Stimulated activated CD8-positive, alpha-beta memory T cell treated with anti-CD3 and anti-CD28 coated beads, Interleukin-2, amount 100 ng/mL, for 1 hour (primary cell): ENCODE measurements at places on chromosomes 1 and 21.

- DNase-seq: no peak
These were observed 51.3 kb downstream of the SSBP3 start for GRCh38 chr1:54354899-54355298.

GRCh38 chr1:214833178-214833756 lies 230.3 kb downstream of the CENPF start:
- no peak for DNase-seq

GRCh38 chr1:188514917-188515316 lies 1686.2 kb downstream of the PLA2G4A start:
- DNase-seq: no peak

DNA sequence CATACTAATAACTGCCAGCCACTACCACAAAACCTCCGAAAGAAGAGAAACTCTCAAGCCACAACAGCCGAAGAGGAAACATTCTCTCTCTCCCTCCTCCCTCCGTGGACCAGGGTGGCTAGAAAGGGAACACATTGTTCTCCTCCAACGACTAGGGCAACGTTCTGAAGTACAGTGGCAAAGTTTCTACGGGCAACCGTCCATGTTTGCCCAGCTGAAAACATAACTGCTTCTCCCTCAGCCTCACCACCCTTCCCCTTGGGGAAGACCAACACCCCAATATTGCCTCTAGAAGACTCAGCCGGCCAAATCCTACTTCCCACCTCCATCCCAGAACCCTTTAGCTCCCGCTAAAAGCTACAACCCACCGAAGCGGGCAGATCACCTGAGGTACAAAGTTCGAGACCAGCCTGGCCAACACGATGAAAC lies 2.0 kb downstream of the GLUL start:
- DNase-seq: no peak

GRCh38 chr1:113958691-113959090 lies 20.6 kb upstream of the OLFML3 start:
- no peak for DNase-seq

DNA sequence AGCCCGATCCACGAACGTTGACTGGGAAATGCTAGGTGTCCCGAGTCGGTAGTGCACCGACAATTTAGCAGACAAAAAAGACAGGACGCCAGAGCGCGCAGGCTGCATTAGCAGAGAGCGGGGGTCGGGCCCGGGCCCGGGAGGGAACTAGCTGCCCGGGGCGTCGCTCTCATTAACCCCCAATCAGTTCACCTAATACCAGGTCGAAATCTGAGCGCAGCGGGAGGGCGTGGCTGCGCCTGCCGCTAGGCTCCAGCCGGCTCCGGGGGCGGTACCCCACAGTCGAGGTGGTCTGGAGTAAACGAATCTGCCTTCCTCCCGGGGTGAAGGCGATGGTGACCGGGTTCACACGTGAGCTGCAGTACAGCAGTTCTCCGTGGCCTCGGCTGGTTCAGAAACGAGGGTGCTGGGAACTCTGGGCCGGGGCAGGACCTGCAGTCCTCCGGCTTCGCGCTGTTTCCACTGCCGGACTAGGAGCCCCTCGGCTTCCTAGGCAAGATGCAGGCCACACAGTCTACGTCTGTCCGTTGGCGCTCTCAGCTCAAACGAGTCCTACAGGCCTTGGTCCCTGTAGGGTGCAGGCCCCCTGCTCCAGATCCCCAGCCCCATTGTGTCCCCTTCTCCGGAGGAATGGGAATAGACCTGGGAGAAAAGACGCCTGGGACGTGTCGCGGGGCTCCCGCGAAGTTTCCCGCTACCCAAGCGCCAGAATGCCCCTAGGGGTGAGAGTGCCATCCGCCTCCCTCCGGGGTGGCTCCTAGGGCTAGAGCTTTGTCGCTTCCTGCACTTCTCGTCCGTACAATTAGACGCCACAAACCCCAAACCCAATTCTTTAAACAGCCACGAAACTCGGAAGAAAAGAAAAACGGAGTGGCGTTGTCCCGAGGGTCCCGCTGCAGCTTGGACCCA lies 2.0 kb downstream of the GFI1 start:
- DNase-seq: peak; percentile 44

GRCh38 chr1:203038891-203039608 lies 12.8 kb downstream of the PPFIA4 start:
- DNase-seq: peak; percentile 20

DNA sequence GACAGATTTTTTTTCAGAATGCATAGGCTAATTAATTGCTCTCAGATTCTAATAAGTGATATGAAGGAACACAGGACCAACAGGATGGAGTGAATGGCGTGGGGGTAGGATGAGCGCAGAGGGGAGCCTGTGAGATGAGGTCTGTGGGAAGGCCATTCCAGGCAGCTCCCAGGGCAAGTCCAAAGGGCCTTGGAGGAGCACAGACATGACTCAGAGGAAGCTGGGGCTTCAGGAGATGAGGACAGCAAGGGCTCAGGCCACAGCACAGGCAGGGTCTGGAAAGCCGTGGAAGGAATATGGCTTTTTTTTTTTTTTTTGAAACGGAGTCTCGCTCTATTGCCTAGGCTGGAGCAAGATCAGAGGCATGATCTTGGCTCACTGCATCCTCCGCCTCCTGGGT lies 35.1 kb downstream of the FMN2 start:
- no peak for DNase-seq

DNA sequence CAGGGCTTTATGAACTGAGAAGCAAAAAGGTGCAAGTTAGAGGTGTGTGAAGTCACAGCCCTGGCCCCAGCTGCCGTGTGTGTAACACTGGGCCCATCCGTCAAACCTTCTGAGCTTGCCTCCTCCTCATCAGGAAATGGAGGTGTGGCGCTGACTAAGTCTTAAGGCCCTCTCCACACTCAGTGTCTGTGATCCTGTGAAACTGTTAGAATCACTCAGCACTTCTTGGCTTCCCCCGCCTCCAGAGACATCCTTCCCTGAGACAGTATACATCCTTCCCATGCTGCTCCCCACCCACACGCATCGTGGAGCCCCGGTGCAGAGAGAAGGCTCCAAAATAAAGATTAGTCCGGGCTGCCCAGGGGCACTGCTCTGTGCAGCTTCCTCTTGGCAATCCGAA lies 33.3 kb downstream of the LRP8 start:
- no peak for DNase-seq

- no peak for DNase-seq
These were observed 50.3 kb downstream of the TRAF5 start for GRCh38 chr1:211376807-211377470.

GRCh38 chr21:41894511-41894910 lies 15.4 kb upstream of the PRDM15 start:
- no peak for DNase-seq

DNA sequence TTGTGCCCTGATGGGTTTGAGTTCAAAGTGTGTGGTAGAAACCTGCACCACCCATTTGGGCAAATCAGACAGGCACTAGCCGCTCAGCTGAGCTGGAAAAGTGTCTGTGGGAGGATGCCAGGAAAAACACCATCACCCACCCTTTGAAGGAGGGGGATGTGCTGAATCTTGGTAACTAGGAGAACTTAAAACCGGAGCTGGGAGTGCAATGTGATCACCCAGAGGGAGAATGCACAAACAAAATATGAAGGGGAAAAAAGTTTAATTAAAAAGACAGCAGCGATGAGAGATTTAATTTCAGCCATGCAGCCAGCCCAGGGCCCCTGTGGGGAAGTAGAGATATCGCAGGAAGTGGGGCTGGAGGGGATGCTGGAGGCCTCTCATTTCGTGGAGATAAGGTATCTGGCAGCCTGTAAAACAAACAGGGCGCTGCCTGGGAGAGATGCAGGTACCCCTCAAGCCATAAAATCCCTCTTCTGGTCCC lies 86.8 kb upstream of the BCAR3 start:
- DNase-seq: no peak

DNA sequence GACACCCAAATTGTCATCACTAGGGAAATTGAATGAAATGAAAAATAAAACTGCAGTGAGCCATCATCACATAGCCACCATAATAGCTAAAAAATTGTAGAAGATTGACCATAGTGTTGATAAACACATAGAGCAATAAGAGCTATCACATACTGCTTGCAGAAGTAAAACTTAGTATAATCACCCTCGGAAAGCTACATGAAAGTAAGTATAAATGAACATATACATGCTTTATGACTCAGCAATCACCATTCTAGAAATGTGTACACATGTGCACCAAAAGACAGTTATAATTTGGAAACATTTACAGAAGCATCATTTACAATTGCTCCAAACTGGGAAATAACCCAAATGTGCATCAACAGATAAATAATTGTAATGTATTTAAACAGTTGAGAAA lies 153.1 kb upstream of the LRRC7 start:
- no peak for DNase-seq

DNA sequence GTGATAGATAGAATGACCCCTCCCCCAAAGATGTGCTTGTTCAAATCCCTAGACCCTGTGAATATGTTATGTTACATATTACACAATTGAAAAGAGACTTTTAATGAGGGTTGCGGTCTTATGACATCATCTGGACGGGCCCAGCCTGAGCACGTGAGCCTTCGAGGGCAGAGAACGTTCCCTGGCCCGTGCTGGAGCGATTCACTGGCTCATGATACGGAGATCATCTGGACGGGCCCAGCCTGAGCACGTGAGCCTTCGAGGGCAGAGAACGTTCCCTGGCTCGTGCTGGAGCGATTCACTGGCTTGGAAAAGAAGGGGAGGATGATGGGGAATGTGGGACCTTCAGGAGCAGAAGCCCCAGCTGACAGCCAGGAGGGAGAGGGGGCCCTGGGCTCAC lies 34.4 kb upstream of the COL18A1 start:
- no peak for DNase-seq

DNA sequence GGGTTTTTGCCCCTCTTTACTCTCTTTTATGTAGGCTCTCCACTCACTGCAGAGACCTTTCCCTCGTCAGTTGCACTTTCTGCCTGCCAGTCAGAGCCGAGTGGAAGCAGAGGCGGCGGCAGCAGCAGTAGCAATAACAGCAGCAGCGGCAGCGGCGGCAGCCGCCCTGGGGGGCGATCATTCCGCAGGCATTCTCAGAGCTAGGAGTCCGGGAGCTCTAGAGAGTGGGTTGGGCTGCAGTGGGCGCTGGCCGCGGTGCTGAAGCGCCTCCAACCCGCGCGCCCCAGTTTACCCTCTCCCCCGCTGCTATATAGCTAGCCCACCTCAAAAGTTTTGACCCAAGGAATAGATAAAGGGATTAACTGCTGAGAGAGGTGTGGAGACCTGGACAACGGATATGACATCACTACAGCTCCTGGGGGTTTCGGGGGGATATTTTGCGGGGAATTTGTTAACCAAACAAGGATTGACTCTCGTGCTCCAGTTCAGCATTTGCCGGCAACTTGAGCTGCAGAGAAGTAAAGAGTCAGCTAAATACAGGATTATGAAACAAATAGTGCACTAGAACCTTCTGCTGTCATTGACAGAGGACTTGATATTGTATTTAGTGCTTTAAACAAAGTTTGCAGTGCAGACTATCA lies at the start of gene OLFM3:
Gene OLFM3, minus strand, starts transcription at position 102 of the 641 bp plus-strand sequence.
- DNase-seq: no peak

GRCh38 chr1:90127288-90127953 lies 132.5 kb downstream of the ZNF326 start:
- DNase-seq: no peak

DNA sequence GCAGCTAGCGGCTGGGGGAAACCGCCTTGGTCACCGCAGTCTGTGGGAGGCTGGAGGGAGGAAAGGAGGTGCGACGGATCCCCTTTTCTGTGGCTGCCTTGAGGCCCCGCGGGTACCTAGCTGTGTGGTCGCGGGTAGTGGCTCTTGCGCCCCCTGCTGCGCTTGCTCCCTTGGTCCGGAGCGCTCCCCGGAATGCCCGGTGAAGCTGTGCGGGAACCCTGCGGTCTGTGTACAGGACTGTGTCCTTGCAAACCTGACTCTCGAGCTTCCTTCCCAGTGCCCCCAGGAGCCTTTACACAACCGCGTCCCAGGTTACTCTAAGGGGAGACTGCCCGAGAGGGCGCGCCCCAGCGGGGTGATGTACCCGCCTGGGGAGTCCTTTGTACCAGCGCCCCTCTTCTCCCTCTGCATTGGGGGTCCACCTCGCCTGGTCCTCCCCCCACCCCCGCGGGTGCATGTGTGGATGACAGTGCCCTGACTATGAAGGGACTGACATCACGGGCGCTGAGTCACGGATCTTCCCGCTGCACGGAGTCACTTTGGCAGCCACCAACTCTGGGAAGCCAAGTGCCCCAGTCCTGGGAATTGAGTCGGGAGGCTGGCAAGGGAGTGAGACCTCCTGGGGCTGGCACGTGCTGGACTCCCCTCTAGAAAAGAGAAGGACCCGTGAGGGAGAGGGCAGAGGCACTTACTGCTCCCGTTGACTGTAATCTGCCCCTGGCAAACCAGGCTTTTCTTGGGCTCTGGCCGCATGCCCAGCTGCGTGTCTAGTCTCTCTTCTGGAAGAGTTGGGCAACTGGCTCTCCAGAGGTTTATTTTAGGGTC lies 816 bp downstream of the IL6R start:
- no peak for DNase-seq

DNA sequence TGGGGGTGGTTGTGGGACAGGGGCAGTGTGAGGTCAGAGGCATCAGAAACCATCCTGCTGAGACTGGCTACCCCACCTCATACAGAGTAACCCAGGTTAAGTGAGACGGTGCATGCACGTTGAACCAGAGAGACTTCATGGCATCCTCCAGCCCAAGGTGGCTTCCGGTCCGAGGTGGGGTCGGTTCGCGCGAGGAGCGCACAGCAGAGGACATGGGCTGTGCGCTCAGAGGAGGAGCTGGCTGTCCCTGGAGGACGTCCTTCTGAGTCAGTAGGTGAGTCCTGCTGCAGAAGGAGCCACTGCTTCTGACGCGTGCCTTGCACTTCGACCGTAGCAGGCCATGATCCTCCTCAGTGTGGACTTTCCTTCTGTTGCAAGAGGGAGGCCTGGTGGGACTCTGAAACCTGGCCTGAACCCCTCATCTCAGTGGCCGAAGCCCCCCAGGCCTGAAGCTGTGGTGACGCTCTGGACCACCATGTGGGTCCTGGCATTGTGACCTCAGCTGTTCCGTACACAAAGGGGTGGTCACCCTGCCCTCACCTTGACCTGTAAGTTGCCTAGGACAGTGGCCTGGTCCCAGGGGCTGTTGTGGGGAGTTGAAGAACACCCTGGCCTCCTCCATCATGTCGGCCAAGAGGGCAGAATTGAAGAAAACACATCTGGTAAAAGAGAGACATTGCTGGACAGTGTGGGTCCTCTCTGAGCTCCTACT lies at the start of gene TEX35:
Gene TEX35, plus strand, starts transcription at position 544 of the 712 bp plus-strand sequence. Its CDS starts 80 bp downstream, at position 624.
- DNase-seq: no peak

GRCh38 chr1:157035121-157035520 lies 10.4 kb downstream of the ARHGEF11 start:
- no peak for DNase-seq

GRCh38 chr1:196400478-196401451 lies 207.5 kb downstream of the KCNT2 start:
- no peak for DNase-seq
